ENCODE measurements at places on chromosomes 2 and 18.

- DNase-seq, result peak; percentile 11
These were observed 568.4 kb downstream of the TNS1 start for GRCh38 chr2:217434180-217434975.

DNA sequence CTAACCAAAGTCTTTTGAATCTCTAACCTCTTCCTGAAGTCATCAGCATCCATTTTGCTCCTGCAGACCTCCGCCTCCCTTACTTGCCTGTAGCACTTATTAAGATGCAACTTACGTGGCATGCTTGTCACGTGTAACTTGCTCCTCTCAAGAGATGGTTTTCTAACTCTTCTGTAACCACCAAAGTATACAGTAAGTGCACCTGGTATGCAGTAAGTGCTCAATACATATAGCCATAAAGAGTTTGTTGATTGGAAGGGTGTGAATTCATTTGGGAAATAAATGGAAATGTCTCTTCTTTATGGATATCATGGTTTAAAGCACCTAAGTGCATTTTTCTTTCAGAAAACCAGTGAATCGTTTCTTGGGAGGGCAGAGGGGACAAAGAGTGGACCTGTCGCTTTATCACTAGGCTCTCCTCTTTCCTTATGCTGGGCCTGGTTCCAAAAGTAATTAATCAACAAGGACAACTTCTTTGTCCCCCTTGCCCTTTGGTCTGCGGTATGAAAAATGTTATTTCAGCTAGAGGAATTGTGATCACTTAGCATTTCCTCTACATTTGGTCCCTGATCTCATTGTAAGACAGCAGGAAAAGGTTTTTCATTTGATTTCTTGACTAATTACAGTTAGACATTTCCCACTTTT lies 370.0 kb upstream of the SPRED2 start:
- DNase-seq, result no peak

GRCh38 chr2:182019731-182020130 lies 34.1 kb downstream of the PPP1R1C start:
- DNase-seq, result no peak

DNA sequence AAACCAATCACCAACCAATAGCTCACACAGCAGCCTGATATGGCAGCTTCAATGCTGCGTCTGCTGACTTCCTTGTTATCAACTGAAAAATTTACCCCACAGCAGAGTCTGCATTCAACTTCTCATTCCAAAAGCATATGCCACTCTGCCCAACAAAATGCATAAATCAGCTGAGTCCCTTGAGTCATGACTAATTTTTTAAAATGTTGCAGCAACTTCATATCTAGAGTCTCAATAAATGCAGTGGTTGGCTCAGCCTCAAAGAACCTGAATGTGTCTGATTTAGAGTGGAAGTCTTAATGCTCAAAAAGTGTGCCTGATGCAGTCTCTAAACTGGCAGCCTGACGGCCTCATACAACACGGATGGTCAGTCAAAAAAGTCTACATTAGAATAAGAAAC lies 46.5 kb downstream of the FARSB start:
- DNase-seq, result no peak

DNA sequence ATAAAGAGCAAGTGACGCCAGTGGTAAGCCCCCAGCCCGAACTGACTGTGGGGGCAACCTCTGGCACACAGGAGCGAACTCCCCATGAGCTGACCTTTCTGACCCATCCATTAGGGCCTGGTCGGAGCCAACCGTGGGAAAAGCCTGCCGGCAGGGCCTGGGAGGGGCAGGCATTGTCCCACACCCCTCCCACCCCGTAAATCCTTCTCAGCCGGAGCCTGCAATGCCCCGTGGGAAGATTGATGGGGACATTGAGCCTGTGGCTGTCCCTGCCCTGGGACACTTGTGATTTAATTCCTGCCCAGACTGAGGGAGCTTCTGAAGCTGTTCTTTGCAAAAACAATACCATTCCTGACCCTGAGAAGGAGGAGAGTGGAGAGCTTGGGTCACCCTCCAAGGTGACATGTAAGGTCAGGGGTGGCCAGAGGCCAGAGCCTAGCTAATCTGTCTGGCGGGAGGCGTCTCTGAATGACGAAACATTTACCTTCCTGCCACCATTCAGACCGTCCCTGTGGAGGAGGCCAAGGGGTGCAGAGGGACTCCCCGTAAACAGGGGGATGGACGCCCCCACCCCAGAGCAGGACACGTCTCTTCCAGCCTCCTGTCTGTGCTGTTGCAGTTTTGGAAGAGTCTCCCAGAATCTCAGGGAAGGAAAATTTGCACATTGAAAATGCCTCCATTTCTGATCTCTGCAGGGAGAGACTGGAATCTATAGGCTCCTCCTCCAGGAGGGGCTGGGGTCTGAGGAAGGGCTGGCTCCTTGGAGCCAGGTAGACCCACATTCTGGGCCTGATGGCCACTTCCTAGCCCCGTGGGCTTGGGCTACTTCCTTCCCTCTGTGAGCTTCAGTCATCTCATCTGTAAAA lies 51.2 kb upstream of the HS6ST1 start:
- no peak for DNase-seq

DNA sequence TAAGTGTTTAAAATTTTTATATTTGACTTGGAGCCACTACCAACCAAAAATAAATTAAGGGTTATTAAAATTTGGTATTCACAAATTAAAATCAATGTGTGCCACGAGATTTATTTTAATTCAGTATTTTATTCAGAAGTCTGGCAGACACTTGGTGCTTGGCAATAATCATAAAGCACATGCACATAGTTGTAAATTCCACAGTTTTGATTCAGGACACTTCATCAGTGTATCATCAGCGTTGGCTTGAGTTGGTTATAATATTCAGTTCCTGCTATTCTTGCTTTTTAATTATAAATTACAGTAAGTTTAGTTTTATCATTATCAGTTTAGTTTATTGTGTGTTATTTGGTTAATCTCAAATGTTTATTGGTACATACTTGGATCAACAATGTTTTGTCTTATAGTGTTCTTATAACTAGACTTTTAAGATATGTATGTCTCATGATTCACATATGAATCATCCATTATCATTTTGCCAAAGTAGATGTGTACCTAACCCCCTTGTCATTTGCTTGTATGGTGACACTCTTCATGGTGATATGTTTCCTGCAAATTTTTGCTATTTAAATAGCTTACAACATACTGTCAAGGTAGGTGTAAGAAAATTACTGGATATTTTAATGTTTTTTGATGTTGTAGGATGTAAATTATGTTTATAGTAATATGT lies 237.9 kb downstream of the BABAM2 start:
- DNase-seq, result no peak

- no peak for DNase-seq
These were observed 51.3 kb upstream of the NABP1 start for GRCh38 chr2:191626497-191627151.

GRCh38 chr2:218875692-218876246 lies 4.9 kb upstream of the WNT10A start:
- DNase-seq, result no peak

GRCh38 chr2:197850882-197851450 lies 46.6 kb downstream of the PLCL1 start:
- DNase-seq, result no peak

- DNase-seq, result no peak
These were observed 154.2 kb downstream of the DCDC2C start for GRCh38 chr2:3857576-3857975.

DNA sequence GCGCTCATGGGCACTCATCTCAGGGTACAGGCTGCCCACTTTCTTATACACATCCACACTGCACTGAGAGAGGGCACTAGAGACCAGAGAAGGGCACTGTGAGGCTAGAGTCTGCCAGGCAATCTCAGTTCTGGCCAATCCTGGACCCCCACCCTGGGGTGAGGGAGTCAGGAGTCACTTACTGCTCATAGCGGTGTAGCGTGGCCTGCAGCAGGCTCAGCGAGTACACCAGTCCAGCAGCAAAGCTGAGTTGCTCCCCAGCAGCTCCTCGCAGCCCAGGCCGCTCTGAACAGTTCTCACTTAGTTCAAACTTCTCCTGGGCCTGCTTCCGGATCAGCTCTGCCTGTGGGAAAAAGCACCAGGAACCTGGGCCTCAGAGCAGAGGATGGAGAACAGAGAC lies 12.3 kb downstream of the DCTN1 start:
- no peak for DNase-seq

- no peak for DNase-seq
These were observed 172.5 kb downstream of the AGAP1 start for GRCh38 chr2:235666213-235666781.

DNA sequence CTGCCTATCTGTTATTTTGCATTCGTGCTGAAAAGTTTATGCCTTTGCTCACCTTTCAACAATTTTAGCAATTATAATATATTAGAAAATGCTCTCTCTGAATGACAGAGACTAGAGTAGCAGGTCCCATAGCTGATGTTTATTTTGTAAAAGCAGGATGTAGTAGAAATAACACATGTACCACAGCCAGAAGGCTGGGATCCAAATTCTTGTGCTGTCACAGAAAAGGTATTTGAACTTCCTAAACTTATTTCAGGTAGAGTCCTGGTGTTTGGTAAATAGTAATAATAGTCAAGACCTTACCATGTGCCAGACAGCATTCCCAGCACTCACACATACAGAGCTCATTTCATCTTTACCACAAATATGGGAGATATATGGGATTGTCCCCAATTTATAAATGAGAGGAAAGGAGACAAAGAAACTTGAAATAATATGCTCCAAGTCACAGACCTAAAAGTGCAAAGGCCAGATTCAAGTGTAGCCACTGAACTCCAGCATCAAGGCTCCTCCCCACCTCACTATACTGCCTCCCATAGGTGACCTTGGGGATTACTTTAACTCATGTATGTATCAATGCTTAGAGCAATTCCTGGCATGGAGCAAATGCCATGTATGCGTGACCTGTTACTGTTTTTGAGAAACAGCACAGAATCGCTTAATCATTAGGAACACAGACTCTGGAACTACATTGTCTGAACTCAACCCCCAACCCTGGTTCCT lies 284.7 kb upstream of the RAB12 start:
- no peak for DNase-seq

GRCh38 chr2:98028101-98028561 lies 32.4 kb upstream of the TMEM131 start:
- DNase-seq, result no peak

DNA sequence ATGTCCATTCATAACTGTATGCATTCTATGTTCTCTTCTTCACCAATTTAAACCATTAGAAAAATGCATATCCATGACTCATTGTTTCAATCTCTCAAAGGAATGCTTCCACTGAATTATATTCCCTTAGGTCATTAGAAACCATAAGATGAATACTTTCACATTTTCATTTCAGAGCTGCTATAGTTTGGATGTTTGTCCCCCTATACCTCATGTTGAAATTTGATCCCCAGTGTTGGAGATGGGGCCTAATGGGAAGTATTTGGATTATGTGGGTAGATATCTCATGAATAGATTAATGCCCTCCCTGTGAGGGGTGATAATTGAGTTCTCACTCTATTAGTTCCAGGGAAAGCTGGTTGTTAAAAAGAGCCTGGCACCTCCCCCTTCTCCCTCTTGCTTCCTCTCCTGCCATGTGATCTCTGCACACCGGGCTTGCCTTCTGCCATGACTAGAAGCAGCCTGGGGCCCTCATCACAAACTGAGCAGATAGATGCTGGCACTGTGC lies 35.7 kb downstream of the THUMPD2 start:
- no peak for DNase-seq

DNA sequence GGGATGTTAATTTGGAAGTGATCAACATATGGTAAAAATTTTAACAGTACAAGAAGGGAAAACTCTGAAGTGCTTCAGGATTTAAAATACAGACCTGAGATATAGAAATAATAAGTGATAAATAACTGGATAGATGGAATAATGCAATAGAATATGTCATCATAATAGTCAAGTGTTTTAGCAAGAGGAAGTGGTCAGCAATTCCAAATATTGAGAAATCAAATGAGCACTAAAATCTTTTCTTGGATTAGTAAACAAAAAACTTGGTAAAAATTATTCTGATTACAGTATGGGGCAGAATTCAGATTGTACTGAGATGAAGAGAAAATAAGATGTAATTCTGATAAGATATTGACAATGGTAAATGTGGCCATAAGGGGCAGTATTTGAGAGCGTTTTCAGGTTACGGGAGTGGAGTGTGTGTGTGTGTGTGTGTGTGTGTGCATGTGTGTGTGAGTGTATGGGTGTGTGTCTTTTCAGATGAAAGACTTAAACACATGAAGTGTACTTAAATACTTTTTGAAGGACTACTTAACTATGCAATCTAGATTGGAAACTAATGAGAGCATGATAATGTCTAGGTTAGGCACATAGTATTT lies 217.9 kb upstream of the ITGA4 start:
- no peak for DNase-seq

GRCh38 chr2:191362841-191363240 lies 117.6 kb downstream of the MYO1B start:
- DNase-seq, result no peak

- peak; percentile 66 for DNase-seq
These were observed 6.7 kb upstream of the ACAA2 start for GRCh38 chr18:49819823-49820671.

DNA sequence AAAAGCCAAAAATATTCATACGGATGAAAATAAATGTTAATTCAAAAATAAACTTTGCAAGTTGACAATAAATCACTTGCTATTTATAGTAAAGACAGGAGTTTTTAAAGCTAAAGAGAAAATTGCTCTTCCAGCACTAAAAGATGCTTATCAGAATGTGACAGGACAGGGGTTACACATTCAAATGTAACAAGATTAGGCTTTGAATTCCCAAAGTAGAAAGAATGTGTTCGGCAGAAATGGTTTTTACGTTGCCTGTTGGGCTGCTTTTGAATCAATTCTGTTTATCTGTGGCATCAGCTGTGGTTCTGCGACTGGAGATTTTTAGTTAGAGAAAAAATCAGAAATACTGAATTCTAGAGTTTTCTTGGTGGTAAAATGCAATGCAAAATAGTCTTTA lies 669.4 kb downstream of the CPS1 start:
- DNase-seq, result no peak

DNA sequence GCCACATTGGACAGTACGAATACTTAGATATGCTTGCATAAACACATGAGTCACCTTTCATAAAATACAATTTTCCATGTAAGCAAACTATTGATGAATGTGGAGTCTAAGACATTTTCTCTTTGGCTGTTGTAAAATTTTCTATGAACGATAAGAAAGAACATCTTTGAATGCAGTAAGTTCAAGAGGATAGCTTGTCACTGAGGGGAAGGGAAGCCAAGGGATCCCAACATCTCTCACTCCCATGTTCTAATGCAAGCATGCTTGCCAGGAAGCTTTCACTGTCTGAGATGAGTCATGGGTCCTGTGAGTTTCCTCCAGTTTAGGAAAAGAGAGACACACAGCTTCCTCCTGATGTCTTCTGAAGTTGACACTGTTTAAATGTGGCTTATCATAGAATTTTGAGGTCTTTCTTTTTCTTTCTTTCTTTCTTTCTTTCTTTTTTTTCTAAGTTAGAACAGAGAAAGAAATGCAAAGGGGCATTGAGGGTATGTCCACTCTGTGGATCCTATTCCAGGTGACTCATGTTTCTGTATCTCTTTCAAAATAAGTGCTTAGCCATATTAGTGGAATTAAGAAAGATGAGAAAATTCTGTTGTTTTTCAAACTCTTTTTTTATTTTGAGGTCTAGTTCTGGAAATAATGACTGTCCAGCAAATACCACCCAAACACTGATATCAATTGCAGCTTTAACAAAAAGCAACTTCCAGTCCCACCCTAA lies 146.6 kb downstream of the RDH14 start:
- DNase-seq, result no peak

- no peak for DNase-seq
These were observed 5.0 kb upstream of the ATP9B start for GRCh38 chr18:79064228-79064627.
